Stimulated activated CD4-positive, alpha-beta T cell treated with anti-CD3 and anti-CD28 coated beads, Interleukin-12 subunit alpha, Interleukin-12 subunit beta, amount 100 ng/mL, for 24 hours (primary cell): ENCODE measurements at places on chromosomes 4 and X.

- DNase-seq, result no peak
These were observed 7.7 kb downstream of the P2RY8 start for GRCh38 chrX:1529328-1529727.

DNA sequence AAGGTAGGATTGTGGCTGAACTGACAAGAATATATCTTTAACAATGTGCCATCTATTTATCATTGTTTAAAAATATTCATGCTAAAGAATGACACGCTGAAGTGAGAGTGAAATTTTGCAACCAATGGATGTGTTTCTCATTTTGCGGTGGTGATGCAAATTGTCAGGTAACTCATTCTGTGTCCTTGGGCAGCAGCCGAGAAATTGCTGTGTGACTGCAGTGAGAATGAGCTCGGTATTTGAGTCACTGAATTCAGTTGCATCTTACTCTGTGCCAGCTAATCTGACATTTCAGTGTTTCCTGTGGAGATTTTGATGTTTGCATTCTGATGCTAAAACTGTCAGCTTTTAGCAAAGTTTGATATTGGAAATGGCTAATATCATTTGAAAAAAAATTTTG is 28.1 kb downstream of the MCUB start:
- peak; percentile 28 for DNase-seq

- DNase-seq, result no peak
These were observed 25.5 kb downstream of the MID2 start for GRCh38 chrX:107851215-107851614.

DNA sequence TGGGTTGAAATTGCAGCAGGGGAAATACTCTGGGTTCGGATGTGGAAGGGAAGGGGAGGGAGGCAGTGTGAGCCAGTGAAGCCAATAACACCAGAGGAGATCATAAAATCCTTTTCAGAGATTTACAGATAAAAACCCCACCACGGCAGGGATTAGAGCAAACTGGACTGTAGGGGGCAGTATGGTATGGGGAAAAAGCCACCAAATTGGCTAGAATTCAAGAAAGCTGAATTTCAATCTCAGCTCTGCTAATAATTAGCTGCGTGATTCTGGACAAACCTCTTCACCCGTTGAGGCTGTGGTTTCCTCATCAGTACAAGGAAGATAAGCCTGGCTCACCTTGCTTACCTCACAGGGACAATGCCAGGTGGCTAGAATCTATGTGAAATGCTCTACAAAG is 108.1 kb downstream of the ATG4A start:
- DNase-seq, result no peak

GRCh38 chrX:46758956-46759644 is at the start of gene SLC9A7:
TSS of gene SLC9A7 (minus strand) at chrX:46759118. CDS start at chrX:46759029, 89 bp downstream.
- DNase-seq, result peak; percentile 73

- no peak for DNase-seq
These were observed 55.0 kb downstream of the PAPSS1 start for GRCh38 chr4:107665001-107665400.

- DNase-seq, result no peak
These were observed 911.2 kb downstream of the FSTL5 start for GRCh38 chr4:161252520-161253141.

GRCh38 chr4:76194325-76194724 is 19.3 kb downstream of the SCARB2 start:
- no peak for DNase-seq

DNA sequence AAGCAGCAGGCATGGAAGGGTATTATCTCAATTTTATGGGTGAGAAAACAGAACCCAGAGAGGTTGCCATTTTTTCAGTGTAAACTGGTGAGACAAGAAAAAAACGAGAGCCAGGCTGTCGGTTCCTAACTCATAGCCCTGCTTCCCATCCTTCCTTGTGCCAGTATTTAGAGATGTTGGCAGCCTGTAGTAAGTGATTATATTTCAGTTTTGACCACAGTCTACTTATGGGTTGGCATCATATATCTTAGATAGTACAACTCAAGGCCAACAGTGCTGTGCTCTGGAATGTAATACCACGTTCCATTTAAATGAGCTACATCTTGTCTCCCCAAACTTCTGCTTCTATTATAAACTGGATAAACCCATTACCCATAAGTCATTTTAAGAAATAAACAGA is 40.8 kb downstream of the XK start:
- no peak for DNase-seq

DNA sequence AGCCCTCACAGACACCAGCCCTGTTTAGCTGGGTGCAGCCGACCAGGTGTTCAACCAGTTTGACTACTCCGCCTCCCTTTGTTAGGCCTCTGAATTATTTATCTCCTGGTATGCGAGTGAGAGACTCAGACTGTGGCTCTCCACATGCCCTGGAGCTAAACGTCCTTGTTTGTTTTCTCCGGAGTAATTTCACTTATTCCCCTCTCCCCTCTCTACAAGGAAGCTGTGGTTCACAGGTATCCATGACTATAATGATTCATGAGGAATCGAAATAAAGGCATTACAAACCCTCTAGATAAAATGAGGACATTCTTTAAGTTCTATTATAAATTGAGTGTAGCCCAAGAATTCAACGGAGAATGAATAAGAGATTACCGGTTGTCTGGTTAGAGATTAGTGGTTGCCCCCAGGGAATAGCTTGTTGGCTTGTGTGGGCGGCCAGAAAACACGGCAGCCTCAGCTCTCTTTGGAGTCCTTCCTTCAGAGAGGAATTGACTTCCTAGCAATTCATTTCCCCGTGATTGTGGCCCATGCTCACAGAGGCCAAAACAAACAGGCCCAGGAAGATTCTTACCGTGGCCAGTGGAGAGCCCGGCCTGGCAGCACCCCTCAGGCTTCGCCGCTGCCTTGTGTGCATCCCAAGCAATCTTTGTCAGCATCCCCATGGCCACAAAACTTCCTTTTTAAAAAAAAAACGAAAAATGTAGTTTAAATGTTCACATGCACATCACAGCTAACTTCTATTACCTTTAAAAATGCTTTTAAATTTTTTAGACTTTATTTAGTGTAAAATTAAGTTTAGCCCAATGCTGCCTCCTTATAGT is 60.2 kb upstream of the CBR4 start:
- no peak for DNase-seq

- no peak for DNase-seq
These were observed 371.4 kb upstream of the FAM241A start for GRCh38 chr4:111773858-111774257.

DNA sequence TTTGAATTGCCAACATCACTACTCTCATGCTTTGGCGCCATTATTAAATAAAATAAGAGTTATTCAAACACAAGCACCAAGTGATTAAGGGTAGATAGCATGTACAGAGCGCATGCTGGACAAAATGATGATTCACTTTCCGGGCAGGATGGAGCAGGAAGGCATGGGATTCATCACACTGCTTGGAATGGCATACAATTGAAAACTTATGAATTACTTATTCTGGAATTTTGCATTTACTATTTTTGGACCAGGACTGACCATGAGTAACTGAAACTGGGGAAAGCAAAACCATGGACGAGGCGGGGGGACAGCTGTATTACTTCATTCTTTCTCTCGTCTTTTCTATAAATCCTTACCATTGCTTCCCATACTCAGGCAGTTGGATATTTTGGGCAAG is 28.5 kb upstream of the FGF5 start:
- no peak for DNase-seq

DNA sequence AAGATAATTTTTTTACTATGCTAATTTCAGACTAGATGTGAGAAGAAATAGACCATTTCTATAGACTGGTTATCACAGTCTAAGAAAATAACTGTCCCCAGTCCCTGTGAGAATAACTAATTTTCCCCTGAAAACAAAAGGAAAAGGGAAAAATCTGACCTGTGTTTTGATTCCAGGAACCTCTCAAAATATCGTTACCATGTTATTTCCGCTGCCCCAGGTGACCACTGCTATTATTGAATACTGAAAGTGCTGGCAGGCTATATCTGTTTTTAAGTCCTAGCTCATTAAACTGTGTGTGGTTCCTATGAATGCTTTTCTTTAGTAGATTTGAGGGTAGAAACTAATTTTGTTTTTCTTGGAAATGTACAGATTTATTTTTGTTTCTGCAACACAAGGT is 83.6 kb downstream of the GAB1 start:
- DNase-seq, result no peak

DNA sequence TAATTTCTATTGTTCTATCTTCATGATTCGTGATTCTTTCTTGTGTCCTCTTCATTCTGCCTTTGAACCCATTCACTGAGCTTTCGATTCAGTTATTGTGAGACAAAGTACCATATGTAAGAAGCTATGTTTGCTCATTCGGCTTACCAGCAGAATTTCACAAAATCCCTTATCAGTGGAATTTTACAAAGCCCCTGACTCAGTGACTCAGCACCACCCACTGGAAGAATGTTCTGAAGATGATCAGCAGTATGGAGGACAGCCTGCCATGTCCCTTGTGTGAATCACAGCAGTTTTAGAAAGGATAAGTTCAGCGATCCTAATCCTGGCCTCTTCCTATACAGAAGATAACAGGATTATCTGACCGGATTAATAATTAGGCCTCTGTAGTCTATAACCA is 5.8 kb upstream of the UXT start:
- no peak for DNase-seq

DNA sequence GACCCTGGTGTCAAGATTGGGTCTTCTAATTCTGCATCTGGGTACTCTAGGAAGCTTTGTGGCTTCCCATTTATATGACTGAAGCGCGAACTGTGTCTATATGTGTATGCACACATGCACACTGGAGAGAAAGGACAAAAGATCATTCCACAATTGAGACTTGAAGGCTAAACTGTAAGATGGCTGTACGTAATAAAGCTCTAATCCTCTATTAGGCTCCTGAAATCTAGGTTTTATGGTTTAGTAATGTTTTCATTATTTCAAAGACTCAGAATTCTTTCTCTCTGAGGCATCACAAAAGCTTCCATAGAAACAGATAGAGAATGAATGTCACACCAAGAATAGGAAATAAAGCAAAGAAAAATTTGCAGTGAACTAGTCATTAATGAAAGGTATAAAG is 320.7 kb upstream of the FTHL17 start:
- no peak for DNase-seq

DNA sequence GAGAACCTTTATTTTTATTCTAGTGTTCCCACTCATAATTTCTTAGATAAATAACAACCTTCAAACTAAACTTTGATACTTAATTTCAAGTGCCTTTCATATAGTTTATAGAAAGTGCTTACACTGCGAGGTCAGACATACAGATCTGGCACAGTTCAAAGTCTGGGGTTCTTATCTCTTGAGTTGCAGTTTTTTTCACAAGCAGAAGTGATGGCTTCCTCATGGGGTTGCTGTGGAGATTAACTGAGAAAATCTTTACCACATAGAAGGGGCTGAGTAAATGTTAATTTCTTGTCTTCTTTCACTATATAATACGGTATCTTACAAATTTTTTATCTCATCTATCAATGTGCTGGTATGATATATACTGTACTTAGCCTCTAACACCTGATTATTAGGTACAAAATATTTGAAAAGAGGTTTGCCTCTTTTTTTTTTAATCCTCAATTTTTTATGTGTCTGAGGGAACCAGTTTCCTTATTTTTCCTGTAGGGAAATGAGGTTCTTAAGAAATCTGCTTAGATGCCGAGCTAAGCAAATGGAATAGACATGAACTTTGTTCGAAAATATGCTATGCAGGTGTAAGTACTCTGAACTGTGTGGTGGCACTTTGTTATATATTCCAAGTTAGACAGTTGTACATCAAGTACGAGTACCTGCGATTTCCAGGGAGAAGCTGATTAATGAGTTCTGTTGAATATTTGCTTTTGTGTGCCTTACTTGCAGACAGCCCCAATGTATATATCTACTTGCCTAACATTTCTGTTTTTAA is 3.3 kb downstream of the ING2 start:
- DNase-seq, result no peak

- no peak for DNase-seq
These were observed 5.0 kb downstream of the F8A1 start for GRCh38 chrX:154890990-154891639.

- no peak for DNase-seq
These were observed 29.0 kb upstream of the MAMLD1 start for GRCh38 chrX:150334100-150334499.
